CD4-positive, alpha-beta T cell treated with Interleukin-1 beta for 1 hour (primary cell): ENCODE measurements at places on chromosomes 7 and 10.

- DNase-seq: no peak
Measured at GRCh38 chr10:73892310-73893030, 18.1 kb upstream of the CAMK2G start.

- no peak for DNase-seq
Measured at GRCh38 chr10:74928742-74929191, 102.4 kb downstream of the KAT6B start.

DNA sequence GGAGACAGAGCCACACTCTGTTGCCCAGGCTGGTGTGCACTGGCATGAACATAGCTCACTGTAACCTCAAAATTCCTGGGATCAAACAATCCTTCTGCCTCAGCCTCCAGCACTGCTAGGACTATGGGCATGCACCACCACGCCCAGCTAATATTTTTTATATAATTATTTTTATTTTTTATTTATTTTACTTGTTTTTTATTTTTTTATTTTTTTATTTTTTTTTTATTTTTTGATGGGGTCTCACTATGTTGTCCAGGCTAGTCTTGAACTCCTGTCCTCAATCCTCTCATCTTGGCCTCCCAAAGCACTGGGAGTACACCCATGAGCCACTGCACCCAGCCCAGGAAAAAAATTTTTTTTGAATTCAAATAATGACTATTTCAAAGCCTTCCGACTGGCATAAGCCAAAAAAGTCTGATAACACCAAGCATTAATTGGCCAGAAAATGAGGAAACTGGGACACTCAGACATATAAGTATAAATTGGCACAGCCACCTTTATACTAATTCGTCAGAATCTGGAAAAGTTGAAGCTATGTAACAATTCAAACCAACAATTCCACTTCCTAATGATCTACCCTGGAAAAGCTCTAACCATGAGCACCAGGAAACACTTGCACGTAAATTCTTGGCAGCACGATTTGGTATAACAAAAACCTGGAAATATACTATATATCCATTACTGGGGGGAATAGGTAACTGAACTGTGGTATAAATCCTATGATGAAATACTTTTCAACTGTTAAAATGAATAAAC is 6.3 kb downstream of the ZC3HAV1 start:
- DNase-seq: no peak

GRCh38 chr7:141102436-141102835 is 28.6 kb downstream of the TMEM178B start:
- DNase-seq: no peak

DNA sequence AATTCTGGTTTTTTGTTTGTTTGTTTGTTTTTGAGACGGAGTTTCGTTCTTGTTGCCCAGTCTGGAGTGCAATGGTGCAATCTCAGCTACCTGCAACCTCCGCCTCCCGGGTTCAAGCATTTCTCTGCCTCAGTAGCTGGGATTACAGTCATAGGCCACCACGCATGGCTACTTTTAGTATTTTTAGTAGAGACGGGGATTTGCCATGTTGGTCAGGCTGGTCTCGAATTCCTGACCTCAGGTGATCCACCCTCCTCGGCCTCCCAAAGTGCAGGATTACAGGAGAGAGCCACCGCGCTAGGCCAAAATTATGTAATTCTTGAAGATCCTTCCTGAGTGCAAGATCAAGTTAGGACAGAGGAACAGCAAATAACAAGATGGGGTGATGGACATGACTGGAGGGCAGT is 719 bp downstream of the ZNF33B start:
- DNase-seq: no peak

DNA sequence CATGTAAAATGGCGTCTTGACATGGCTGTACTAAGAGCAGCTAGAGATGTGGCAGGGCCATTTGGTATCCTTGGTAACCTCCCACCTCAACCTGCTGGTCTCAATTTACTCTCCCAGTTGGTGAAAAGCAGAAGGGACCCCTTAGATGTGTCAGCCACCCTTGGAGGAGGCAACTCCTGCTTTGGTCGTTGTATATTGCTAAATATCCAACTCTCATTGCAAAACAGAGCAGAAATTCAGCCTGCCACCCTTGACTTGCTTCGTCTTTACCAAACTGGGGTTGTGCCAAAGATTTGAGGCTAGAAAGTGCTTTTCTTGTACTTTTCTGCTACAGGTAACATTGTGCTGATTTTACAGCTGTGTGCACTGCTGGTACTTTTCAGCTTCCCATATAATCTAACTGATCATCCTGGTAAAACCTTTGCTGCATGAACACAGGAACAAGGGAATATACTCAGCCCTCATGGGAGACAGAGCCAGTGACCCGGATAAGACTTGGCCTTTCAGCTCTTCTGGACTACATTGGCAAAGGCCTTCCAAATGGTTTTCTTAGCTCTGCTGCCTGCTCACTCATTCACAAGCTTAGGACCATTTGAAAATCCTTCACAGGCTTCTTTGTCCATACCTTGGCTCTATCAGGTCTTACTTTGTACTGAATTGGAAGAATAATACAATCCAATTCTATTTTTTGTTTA is 2.2 kb upstream of the VSTM4 start:
- no peak for DNase-seq

- DNase-seq: no peak
Measured at GRCh38 chr7:1567049-1567771, 2.6 kb downstream of the PSMG3 start.
